ENCODE measurements at places on chromosomes 5 and 9. TPM values are rescaled to one million over a fixed set of nuclear protein-coding genes. Genes with fewer than 3 reads are reported as not detected.

CYLC2 gene
- total RNA-seq = not detected

- no peak for DNase-seq
These were observed 334.5 kb downstream of the DTWD2 start for GRCh38 chr5:118653872-118654271.

GRCh38 chr9:97412626-97413385 is 910 bp downstream of the TDRD7 start:
- DNase-seq = no peak

- no peak for DNase-seq
These were observed 86.5 kb downstream of the KLHL3 start for GRCh38 chr5:137649228-137649935.

DNA sequence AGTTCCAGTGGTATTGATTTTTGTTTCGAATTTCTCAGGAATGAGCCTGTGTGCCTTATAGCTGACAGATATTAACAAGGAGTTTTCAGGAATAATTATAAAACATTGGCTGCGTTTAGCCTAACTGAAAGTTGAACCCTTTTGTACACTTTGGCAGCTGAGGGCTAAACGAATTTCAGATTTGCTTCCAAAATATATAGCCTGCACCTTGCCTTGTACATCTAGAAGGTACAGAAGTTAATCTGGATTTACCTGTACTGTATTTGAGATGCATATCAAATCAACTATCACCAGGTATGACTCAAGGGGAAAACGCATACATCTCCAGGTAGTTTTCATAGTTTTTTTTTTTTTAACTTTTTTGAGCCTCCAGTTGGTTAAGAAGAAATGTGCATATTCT is 1.9 kb upstream of the MSX2 start:
- no peak for DNase-seq

DNA sequence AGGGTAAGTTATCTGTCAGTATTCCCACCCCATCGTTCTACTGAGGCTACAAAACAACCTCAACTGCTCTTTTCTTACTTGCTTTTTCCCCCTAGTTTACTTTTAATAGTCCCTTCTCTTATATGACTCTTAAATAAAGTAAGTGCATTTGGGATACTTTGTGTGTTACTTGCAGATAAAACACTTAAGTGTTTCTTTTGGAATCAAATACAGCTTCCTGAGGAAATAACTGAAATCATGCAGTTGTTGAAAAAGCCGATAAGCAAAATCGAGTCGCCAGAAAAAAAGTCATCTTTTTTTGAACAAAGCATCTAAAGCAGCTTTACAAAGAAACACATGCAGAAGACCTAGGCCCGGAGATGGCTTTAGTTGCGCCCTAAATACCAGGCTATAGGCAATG is 53.5 kb upstream of the EPB41L4A start:
- no peak for DNase-seq

FOXD4 gene
- total RNA-seq = not detected

DNA sequence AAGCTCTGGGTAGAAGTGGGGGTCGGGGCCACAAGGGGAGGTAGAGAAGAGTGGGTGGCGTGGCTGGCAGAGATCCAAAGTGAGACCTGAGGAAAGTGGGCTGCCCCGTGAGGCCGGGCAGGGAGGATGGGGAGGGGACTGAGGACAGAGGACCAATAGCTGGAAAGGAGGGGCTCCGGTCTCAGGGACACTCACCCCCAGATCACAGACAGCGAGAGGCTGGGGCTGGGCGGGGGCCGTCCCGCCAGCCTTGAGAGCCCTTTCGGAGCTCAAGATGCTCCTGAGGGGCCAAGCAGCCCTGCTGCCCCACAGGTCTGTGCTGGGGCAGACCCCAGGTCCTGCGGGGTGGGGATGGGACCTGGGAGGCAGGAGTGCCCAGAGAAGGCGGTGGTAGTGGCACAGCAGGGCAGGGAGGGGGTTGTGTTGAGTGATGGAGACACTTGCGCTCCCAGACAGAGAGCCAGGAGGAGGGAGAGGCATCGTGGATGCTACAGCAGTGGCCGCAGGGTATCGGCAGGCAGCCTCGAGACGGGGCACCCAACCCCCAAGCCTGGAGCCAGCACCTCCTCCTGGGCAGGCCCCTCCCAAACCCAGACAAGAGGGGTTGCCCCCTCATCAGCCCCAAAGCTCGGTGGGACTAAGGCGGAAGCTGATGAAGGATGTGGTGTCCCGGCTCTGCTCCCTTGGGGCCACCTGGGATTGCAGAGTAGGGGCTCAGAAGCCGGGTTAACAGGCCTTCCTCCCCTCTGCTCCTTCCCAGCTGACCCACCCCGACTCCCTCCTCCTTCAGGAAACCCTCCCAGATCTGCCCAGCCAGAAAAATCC is 3.4 kb downstream of the SARDH start:
- peak; percentile 47 for DNase-seq

HRCT1 gene
- 0.96 TPM for total RNA-seq

- DNase-seq = no peak
These were observed 50.4 kb upstream of the STXBP1 start for GRCh38 chr9:127561491-127562278.
